ENCODE measurements at places on chromosomes 2 and 18.

DNA sequence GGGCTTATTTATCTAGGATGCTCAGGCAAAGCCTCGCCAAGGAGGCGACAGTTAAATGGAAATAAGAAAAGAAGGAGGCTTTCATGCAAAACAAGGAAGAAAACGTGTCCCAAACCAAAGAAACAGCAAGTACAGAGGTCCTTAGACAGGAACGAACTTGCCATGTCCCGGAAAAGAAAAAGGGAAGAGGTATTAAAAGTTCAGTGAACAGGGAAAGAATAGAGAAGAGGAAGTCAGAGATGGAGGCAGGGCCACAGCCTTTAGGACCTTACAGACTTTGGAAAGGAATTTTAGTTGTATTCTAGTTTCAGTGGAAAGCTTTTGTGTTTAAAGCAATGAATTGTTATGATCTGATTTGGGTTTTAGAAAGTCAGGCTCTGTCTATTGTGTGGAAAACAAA is 22.1 kb downstream of the IKZF2 start:
- no peak for DNase-seq

GRCh38 chr18:47383729-47384128 is 132.3 kb upstream of the SKOR2 start:
- no peak for DNase-seq

- no peak for DNase-seq
These were observed 9.2 kb downstream of the IRS1 start for GRCh38 chr2:226790431-226790830.

DNA sequence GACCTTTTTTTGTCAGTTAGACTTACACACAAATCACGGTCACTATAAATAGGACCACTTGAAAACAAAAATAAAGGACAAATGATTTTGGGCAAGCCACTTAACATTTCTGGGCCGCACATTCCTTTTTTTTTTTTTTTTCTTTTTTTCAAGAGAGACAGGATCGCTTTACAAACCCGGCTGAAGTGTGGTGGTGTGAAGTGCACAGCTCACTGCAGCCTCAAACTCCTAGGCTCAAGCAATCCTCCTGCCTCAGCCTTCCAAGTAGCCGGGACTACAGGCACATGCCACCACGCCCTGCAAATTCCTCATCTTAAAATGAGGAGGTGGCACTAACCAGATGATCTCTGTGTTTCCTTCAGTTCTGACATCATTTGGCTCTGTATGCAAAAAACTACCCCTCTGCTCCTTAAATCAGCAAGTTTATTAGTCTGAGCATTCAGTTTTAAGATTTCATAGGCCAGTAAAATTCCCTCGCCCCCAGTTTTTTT is 28.3 kb upstream of the MRO start:
- no peak for DNase-seq

GRCh38 chr2:85728883-85729824 is 24.6 kb upstream of the ATOH8 start:
- DNase-seq: no peak

Measured in AG04449 (cell line).